ENCODE measurements at places on chromosomes 16 and 17.

DNA sequence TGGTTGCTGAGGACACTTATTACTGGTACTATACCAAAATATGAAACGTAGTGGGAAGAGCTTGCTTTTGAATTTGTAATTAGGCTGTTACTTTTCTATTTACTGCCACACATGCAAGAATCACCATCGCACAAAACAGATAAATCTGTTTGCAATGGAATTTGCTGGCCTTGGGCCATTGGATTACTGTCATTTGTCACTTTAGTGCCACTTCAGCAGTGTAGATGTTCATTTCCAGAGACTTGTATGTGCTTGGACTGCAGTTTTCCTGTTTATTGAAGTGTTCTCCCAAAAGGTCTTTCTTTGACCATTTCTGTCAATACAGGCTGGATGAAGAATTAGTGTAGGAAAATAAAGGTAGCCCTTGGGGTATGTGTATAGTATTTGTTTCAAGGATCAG lies 4.5 kb downstream of the USP10 start:
- no peak for DNase-seq

- DNase-seq, result no peak
Measured at GRCh38 chr17:31394544-31394943, 3.1 kb downstream of the RAB11FIP4 start.

- no peak for DNase-seq
Measured at GRCh38 chr16:73124097-73124652, 76.2 kb upstream of the ZFHX3 start.

- DNase-seq, result no peak
Measured at GRCh38 chr17:12231355-12231682, 210.6 kb downstream of the MAP2K4 start.

DNA sequence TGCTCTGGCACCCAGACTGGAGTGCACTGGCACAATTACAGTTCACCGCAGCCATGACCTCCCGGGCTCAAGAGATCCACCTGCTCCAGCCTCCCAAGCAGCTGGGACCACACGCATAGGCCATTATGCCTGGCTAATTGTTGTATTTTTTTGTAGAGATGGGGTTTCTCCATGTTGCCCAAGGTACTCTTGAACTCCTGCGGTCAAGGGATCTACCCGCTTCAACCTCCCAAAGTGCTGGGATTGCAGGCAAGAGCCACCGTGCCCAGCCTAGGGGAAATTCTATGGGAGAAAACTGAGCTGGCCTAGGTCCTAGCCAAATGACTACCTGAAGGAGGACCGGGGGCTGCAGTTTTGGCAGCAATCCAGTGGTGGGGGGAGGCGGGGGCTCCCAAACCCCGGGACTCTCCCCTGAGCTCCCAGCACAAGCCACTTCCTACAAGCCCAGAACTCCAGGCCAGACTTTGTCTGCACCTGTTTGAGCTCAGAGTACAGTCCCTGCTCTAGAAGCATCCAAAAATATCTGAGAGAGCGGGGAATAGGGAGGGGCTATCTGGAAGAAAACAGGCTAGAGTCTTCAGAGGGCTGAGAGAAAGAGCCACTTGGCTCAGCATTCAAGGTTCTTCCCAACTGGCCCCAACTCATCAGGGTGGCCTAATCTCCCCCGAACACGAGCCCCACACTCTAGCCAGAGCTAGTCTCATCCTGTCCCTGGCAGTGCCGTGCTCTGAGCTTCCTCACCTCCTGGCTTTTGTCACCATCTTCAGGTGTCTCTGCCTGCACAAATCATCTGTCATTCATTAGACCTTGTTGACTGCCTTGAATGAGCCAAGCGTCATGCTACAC lies 9.1 kb downstream of the SRL start:
- DNase-seq, result no peak

GRCh38 chr17:16916557-16916920 lies 55.4 kb downstream of the TNFRSF13B start:
- DNase-seq, result no peak

DNA sequence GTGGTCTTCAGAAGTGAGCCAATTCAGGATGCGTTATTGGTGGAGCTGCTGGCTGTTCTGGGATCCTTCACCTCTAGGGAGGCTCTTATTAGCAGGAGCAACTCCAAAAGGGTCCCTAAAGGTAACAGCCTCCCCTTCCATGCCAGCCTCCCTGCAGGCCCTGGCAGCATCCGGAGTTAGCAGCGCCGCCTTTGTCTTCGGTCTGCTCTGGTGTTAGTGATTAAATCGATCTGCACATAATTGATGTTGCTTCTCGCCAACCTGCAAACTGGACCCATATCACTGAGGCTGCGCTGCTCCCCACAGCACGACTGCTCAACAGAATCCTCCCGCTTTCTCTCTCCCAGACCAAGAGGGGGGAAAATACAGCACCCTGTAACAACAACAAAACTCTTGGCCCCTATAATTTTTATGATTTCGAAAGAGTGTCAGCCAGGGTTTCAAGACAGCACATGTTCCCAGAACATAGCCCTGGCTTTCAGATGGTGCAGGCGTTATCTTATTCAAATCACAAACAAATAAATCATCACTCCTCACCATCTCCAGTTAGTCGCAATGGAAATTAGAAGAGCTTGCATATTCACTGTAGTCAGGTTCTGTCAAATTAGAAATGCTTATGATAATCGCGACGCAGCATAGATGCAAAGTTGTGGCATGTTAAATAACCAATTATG lies 76.0 kb downstream of the IRX3 start:
- DNase-seq, result no peak

DNA sequence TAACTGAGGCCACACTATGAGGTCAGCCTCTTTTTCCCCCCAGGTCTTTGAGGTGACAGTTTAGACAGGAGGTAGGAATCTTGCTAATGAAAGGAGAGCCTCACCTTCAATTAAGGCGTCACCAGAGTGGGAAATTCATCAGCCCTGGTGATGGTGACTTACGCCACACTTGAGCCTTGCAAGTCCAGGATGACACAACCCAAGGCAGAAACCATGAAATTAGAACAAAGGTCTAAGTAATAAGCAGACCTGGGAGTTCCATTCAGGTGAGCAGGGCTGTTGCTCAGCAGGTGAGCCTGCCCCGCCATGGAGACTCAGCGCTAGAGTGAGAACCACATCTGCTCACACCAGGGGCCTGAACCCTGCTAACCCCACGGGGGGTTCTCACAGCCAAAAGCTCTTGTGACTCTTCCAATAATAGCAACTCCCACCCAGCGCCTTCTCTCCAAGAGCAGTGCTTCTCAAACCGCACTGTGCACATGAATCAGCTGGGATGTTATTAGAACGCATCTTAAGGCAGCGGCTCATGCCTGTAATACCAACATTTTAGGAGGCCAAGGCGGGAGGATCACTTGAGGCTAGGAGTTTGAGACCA lies 28.7 kb upstream of the KIFC3 start:
- no peak for DNase-seq

DNA sequence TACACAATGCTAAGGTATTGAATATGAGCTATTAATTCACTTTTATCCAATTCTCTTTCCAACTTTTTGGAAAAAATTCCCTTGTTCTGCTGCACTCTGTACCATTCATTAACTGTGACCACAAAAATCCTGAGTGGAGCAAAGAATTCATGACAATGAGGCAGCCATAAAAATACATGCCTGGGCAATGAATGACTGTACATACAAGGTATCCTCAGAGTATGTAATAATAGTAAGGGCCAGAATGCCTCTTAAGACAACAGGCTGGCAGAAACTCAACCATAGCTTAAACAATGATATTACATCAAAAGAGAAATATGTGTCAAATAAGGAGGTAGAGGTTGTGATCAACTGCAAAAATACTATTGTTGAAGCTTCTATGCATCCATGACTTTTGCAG lies 74.7 kb upstream of the CA10 start:
- DNase-seq, result no peak

- no peak for DNase-seq
Measured at GRCh38 chr17:59152925-59153324, 2.1 kb downstream of the SKA2 start.

GRCh38 chr17:8632061-8632460 lies 1.5 kb upstream of the MYH10 start:
- no peak for DNase-seq

DNA sequence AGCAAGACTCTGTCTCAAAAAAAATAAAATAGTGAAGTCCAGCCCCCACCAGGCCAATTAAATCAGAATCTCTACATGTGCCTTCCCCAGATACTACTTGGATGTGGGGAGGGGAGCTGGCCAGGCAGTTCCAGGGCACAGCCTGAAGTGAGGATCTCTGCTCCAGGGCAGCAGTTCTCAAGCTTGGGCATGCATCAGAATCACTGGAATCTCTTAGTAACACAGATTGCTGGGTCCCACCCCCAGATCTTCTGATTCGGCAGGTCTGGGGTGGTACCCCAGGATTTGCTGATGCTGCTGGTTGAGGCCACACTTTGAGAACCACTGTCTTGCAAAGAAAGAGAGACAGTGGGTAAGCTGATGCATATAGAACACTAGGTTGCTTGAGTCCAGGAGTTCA lies 8.3 kb upstream of the CDH5 start:
- no peak for DNase-seq

DNA sequence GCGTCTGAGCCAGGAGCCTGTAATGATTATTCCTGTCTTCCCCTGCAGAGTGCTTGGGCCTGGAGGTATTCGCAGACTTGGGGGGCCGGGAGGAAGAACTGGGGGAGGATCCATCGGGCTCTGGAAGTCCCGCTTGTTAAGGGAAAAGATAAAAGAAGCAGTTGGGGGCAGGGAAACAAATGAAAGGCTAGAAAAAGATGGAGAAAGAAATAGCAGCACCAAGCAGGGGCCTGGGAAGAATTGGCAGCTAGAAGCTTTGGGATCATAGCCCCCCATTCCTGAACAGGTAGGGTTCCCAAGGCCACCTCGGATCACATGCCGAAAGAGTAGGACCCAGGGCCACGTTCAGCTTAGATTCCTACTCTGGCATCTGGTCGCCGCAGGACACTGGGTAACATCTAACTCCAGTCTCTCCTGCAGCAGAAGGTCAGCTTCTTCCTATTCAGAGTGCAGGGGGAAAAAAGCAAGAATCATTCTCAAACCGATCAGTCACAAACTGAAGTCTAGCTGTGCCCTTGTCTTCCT lies 23.6 kb downstream of the ADAM11 start:
- no peak for DNase-seq

- no peak for DNase-seq
Measured at GRCh38 chr17:66627985-66628384, 206.9 kb upstream of the CACNG5 start.

- DNase-seq, result no peak
Measured at GRCh38 chr16:73189136-73189535, 141.2 kb upstream of the ZFHX3 start.

DNA sequence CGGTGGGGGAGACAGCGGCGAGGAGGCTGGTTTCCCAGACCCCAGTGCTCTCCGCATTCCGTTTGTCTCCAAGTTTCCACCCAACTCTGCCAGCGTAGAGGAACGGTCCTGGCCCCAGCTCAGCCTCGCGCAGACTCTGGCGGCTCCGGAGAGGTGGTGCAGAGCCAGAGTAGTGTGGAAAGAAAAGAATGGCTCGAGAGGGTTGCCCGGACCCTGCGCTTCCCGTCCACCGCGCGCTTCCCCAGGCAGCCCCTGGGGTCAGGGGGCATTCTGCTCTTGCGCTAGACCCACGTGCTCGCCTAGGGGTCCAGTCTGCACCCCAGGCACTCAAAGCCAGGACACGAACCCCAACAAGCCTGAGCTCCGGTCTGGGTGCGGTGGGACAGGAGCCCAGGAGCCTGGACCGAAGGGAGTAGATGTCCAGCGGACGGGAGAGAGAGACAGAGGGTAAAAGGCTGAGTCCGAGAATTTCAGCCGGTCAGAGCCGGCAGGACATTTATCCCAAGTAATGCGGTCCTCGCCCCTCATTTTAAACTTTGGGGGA lies 3.8 kb downstream of the PMP22 start:
- no peak for DNase-seq

GRCh38 chr17:81237591-81238489 lies 1.0 kb downstream of the TEPSIN start:
- no peak for DNase-seq

- no peak for DNase-seq
Measured at GRCh38 chr16:68247400-68247799, 2.2 kb downstream of the PLA2G15 start.

GRCh38 chr17:82878527-82878926 lies 38.7 kb upstream of the ZNF750 start:
- DNase-seq, result no peak

- DNase-seq, result no peak
Measured at GRCh38 chr17:79536212-79536840, 74.5 kb downstream of the RBFOX3 start.

DNA sequence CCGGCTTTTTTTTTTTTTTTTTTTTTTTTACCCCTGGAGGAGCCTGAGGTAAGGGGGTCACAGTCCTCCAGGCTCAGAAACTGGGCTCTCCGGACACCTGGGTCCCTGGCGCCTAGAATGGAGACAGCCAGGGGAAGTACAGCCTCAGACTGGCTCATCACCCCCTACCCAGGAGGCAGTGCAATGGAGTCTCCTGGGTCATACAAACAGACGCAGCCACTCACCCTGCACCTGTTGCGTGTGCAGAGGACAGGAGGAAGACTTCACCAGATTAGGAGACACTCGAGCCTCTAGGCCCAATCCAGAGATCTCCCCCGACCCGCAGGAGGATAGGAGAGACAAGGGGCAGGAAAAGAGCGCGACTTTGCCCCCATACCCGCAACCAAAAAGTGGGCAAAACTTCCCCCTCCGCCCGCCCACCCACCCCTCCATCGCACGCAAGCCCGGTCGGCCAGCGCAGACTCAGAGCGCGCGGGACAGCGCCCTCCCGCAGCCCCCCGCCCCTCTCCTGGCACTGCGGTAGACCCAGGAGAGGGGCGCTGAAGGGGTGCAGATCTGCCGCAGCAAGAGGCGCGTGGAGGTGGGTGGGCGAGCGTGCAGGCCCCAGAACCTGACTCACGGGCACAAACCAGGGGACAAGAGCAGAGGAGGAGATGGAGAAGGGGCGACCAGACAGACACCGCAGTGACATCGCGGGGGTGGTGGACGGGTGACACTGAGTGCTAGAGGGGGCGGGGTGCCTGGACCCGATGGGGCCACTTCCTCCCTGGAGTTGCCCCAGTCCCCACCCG lies 900 bp downstream of the HAP1 start:
- no peak for DNase-seq

DNA sequence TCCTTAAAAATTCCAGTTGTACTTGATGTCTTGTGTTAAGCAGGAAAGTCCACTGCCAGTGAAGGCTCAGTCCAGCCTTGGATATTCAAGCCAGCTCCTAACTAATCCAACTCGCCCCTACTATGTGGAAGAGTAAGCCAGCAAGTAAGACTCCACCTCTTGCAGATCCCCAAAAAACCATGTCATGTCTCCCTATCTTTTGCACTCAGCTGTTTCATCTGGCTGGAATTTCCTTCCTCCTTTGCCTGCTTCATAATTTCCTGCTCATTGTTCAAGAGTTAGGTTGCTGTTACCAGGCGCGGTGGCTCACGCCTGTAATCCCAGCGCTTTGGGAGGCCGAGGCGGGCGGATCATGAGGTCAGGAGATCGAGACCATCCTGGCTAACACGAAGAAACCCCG lies 37.8 kb downstream of the RBBP6 start:
- no peak for DNase-seq

GRCh38 chr16:65905331-65905730 lies 461.2 kb upstream of the CDH5 start:
- DNase-seq, result no peak

- no peak for DNase-seq
Measured at GRCh38 chr16:56332464-56333079, 92.8 kb downstream of the AMFR start.

GRCh38 chr16:24729951-24730815 lies 732 bp downstream of the TNRC6A start:
- no peak for DNase-seq

GRCh38 chr17:6913608-6914443 lies 82.0 kb upstream of the ALOX12 start:
- DNase-seq, result peak; percentile 51
